RKO (cell line): ENCODE measurements at places on chromosomes 2 and 18.

GRCh38 chr2:149420053-149420963 lies 89.9 kb downstream of the LYPD6 start:
- DNase-seq, result no peak

DNA sequence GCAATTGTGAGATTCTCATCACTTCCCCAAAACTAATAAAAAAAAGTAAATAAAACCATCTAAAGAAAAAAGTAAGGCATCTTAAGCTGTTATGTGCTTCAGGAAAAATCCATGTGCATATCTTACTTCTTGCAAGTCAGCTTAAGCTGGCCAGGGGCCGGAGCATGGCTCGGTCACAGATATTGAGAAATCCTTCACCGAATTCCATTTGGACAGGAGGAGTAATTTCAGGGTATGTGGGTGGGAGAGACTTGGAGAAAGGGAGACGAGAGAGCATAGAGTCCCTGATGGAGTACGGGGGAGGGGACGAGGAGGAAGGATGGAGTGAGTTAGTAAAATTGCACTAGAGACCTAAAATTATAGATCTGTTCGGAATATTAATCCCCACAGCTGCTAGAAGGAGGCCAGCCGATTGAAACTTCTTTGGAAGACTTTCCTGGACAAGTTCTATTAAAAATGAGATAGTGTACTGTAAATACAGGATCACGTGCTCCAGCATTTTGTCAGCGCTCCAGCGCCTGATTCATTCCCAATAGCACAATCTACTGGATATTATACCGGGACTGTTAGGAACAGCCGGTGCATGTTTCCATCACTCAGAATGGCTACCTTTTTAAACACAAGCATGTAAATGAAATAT lies 438.5 kb downstream of the ZNF516 start:
- DNase-seq, result no peak

DNA sequence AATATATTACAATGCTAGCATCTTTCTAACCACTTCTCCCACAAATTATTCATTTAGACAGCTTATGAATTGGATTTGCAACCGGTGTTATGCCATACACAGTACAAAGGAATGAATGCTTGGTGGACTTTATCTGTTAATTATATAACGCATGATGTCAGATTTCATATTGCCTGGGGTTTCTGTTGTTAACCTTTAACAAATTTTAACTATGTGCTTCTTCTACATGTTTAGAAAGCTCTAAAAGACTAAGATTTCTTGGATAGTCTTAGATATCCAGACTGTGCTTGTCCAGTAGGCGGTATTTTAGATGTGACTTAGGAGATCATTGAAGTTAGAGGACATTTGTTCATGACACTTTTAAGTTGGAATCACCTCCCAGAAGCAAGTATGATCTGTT lies 976.3 kb downstream of the TMEM182 start:
- DNase-seq, result no peak

- DNase-seq, result no peak
These were observed 65.4 kb downstream of the TTC21B start for GRCh38 chr2:165888171-165888570.

DNA sequence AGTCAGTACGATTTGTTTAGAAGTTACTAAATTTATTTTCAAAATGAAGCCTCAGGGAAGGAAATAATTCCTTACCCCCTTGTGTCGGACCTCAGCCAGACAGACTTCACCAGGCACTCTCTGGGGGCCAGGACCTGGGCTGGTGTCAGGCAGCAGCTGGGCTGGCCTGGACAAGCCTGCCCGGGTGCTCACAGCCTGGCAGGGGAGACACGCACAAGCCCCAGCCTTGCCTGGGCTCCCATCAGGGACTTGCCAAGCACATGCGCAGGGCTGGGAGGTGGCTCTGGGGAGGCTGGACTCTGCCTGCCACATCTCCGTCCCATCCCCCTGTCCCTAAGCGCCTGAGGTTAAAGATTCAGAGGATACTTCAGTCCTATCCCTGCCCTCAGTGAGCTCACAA lies 56.8 kb upstream of the HS6ST1 start:
- no peak for DNase-seq

DNA sequence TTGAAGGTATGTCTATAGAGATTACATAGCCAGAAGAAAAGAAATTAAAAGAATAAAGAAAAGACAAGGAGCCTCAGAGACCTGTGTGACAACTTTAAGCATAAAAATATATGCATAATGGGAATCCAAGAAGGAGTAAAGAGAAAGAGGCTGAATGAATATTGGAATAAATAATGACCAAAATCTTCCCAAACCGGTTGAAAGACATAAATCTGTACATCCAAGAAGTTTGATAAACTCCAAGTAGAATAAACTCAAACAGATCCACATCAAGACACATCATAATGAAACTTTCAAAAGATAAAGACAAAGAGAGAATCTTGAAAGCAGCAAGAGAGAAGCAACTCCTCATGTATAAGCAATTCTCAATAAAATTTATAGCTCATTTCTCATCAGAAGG lies 132.4 kb upstream of the ZNF516 start:
- no peak for DNase-seq

DNA sequence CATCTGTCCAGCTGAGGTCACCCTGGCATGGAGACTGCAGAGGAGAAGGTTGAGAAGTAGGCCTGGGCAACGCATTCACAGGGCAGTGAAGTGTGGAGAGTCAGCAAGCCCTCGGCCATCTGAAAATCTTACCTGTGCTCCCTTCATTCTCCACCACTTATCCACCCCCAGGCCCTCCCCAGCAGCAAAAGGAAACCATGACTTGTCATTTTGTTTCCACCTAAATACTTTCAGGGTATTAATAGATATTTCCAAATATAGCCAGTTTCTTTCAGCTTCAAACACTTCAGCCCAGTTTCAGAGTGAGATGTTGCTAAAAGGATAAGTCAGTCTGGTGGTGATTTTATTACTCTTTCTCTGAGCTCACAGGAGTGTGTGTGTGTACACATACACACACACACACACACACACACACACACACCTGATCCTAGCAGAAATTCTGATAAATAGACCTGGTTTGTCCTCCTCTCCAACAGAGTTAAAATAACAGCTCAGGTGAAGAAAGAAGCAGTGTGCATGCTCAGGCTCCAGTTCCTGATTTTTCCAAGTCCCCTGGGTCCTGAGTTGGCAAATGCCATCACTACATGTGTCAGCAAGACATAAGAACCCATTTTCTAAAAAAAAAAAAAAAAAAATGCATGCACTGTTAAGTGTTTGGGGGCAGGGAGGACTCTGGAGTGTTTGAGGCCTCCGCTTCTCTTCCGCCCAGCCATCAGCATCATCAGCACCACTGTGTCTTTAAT lies 82.8 kb downstream of the LOXHD1 start:
- no peak for DNase-seq

GRCh38 chr2:159695795-159696448 lies 16.4 kb upstream of the MARCHF7 start:
- DNase-seq, result no peak

GRCh38 chr2:183063083-183063482 lies 15.5 kb upstream of the DUSP19 start:
- DNase-seq, result peak; percentile 81

- peak; percentile 19 for DNase-seq
These were observed 19.6 kb upstream of the KCNG3 start for GRCh38 chr2:42513252-42513918.

GRCh38 chr2:3236300-3237045 lies 141.1 kb downstream of the EIPR1 start:
- DNase-seq, result no peak

DNA sequence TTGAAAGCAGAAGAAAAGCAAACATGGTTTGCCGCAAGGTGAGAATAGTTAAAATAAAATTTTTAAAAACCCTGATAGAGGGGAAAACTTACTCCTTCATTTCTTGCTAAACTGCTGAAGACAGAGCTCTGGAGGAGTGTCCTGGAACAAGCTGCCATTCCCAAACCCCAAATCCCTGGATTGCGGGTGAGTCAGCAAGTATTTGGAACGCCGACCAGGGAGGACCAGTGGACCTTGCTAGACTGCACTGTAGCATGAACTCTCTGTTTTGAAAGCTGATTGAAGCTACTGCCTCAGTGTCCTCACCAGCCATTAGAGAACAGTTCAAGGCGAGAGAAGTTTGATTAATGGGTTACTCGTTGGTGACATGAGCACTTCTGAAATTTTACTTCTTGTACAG lies 99.4 kb upstream of the RASGRP3 start:
- no peak for DNase-seq

DNA sequence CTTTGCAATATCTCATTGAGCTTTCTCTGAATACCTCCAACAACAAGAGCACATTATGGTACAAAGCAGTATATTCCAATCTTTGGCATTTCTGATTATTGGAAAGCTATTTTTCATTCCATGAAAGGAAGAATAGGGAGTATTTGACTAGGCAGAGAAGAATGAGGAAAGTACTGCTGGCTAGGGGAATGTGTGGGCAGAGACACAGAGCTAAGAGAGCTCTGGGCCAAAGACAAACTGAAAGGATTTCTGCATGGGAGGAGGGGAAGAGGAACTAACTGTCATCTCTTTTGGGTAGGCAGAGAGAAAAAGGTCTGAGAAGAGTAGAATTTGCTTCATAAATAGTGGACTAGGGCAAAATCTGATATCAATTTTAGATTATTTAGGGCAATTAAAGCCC lies 150.8 kb downstream of the CCDC85A start:
- no peak for DNase-seq

GRCh38 chr2:17822445-17823117 lies 6.3 kb downstream of the MSGN1 start:
- no peak for DNase-seq

GRCh38 chr2:143564419-143564818 lies 435.2 kb downstream of the ARHGAP15 start:
- DNase-seq, result no peak

- no peak for DNase-seq
These were observed 22.2 kb upstream of the MYO3B start for GRCh38 chr2:170155723-170156253.

- no peak for DNase-seq
These were observed 675.7 kb upstream of the ID2 start for GRCh38 chr2:8006181-8006580.

- no peak for DNase-seq
These were observed 13.1 kb downstream of the HS6ST1 start for GRCh38 chr2:128305555-128306080.

DNA sequence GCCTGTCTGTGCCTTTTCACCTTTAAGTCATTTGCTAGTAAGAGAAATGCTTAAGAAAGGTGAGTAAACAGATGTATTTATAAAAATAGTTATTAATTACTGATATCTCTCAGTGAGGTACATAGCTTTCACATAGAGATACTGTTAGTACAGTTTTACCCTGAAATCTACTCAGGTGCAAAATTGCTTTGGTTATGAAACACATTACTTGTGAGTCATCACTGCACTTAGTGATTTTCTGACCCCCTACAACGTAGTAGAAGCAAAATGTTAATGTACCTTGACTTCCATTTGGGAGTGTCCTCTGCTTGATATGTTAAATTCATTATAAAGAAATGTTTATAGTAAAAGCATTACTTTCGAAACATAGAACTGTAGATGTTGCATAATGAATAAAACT lies 6.5 kb downstream of the GLS start:
- DNase-seq, result peak; percentile 34

- no peak for DNase-seq
These were observed at the start of gene DNAJC5G for GRCh38 chr2:27275211-27276150. Gene DNAJC5G (plus strand): TSS chr2:27275433. CDS start chr2:27276729, 1,296 bp downstream.

DNA sequence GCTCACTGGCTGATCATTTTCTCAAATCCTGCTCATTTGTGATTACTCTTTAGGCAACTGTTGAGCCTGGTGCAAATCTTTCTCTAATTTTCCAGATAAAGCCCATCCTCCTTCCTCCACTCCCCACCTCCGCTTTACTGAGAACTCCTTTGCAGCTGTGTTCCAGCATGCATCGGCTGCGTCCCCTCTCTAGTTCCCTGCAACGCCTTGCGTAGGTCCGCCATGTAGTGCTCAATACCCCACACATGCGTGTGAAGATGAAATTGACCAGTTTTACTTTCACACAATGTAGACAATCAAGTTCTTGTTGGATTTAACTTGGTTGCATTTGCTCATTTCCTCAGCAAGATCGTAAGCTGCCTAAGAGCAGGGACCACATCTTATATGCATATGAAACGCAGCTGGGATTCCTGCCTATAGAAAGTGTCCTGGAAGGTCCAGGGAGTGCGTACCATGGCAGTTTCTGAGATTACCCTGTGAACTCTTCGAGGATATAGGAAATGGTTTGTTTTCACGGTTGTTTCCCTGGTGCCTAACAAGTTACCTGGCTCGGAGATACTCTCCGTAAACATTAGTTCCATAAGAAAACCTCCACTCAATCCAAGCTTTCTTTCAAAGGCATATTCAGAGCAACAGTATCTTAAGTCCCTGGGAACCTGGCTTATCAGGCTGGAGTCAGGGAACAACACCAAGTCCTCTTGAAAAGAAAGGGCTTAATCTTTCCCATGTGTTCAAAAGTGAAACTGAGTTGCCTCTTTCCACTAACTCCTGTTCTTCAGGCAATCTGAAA lies 766.4 kb upstream of the ID2 start:
- no peak for DNase-seq

GRCh38 chr2:119222213-119222612 lies 1.4 kb upstream of the STEAP3 start:
- DNase-seq, result no peak

DNA sequence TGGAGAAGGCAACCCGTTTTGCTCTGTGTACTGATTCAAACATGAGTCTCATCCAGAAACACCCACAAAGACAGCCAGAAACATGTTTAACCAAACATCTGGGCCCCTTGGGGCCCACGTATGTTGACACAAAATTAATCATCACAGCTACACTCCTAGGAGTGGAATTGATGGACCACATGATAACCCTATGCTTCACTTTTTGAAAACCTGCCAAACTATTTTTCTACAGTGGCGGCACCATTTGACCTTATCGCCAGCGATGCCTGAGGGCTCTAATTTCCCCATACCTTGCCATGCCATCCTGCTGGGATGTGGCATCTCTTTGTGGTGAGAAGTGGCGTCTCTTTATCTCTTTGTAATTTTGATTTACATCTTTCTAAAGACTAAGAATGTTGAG lies 38.5 kb downstream of the PSMG2 start:
- DNase-seq, result peak; percentile 51

GRCh38 chr18:56593906-56594305 lies 44.5 kb downstream of the TXNL1 start:
- peak; percentile 20 for DNase-seq

- DNase-seq, result peak; percentile 48
These were observed 49.9 kb upstream of the RTN4 start for GRCh38 chr2:55099878-55100820.

DNA sequence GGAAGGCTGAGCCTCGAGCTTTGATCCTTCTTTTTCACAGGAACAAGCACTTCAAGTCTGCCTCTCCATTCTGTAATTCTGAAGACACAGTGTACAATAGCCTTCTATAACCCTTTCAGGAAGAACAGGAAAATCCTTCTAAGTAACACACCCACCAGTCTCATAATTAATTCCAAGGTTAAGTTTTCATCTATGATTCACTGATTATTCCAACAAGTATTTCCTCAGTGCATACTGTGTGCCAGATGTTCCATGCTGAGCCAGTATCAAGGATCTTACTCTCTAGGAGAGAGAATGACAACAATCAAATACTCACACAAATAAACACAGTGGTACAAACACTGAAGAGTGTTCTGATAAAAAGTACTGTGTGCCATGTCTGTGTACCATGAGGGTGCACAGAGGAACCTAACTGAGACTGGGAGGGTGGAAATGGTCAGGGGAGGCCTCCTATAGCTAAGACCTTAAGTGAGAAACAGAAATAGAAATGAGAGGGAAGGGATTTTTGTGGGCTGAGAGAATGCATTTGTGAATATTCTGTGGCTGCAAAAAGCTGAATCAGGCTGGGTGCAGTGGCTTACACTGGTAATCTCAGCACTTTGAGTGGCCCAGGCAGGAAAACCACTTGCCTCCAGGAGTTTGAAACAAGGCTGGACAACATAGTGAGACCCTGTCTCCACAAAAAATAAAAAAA lies 7.3 kb upstream of the MTLN start:
- DNase-seq, result no peak
